ENCODE measurements at places on chromosomes 5 and 9.

DNA sequence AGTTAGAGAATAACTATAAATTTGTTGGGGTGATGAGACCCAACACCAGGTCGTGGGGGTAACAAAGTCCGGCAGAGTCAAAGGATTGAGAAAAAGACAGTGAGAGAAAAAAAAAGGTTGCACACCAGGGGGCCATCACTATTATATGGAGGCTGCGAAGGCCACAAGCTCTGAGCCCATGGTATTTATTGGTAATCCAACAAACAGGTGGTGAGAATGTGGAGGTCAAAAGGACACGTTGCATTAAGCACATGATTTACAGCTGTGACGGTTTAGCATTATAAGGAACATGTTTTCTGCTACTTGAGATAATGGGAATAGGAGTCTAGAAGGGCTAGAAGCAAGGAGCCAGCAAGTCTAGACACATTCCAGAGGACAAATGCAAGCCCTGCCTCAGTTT is 2202.2 kb upstream of the C9orf72 start:
- no peak for DNase-seq

DNA sequence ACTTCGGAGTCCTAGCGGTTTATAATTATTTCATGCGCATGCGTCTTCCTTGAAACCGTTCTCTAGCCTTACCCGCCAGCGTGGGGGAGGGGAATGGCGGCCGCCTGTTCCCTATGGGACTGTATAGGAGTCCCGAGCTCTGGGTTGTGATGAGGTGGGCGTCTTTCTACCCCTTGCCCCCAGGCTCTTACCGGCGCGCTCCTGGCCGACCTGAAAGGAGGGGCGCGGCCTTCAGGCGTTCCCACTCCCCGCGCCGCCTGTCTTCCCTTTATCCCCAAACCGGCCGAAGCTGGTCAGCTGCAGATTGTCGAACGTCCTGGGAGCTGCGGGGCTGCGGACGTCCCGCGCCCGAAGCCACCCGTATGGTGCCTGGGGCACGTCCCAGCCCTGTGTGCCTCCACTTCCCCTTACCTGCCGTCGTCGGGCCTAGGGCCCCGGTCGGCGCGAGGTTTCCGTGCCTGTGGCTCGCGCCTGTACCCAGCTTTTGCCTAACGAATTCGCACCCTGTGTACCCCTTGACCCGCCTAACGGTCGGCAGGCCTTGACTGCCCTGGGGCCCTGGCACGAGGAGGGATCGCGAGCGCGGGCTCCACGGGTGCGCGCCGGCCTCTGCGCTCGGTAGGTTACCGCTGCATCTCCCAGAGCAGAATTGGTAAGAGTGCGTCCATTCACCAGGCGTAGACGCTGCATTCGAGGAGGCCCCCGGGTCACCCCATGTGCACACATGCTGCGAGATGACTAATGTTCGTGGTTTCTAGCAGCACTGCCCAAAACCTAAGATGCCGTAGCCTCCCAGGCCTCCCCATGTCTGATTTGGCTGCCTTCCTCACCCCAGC is 653 bp upstream of the HNRNPH1 start:
- DNase-seq, result peak; percentile 78

- DNase-seq, result no peak
Observed at GRCh38 chr5:142982821-142983200, 212.6 kb downstream of the ARHGAP26 start.

- no peak for DNase-seq
Observed at GRCh38 chr5:28421141-28421540, 1382.8 kb upstream of the CDH9 start.

DNA sequence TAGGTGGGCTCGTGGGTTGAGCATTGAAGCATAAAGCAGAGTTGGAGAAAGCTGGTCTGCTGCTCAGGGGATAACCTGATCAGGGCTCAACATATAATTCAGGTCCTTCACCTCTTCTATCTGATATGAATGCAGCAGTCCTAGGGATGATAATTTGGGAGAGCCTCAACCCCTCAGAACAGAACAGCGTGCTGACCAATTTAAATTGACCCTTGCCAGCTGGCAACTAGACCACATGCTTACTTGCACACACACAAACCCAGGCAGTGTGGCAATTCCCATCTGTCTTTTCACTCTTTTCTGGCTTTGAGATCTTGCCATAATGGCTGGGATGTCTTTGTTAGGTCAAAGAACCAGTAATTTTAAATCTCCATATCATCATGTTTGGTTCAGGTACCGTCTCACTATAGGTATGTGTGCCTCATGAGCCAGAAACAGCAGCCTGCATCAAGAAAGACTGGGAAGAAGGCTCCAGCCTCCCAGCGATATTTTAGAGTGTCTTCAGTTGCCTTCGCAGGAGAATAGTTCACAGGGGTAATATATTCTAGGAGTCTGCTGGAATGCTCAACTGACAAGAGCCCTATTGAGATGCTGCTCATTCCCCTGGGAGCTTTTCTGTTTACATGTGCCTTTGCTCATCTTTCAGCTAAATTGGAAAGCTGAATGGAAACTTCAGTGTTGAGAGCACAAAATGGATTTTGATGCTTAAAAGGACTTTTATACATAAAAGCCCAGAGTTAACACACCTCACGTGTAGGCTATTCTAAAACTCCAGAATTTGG is 497.6 kb downstream of the RASEF start:
- DNase-seq, result no peak

- no peak for DNase-seq
Observed at GRCh38 chr5:136518174-136518573, 152.8 kb upstream of the TRPC7 start.

- DNase-seq, result no peak
Observed at GRCh38 chr5:52469835-52470234, 317.9 kb upstream of the ITGA1 start.

Data from fibroblast of skin of right quadriceps (primary cell).